ENCODE measurements at places on chromosomes 2 and 18. TPM values are rescaled to one million over a fixed set of nuclear protein-coding genes. Genes with fewer than 3 reads are reported as not detected.

The TBC1D8 gene
- total RNA-seq = 38.8 TPM

The HTRA2 gene
- total RNA-seq = 26.7 TPM

The PDCD1 gene
- not detected for total RNA-seq

The WDFY1 gene
- 25.9 TPM for total RNA-seq

The EVX2 gene
- not detected for total RNA-seq

The ORC4 gene
- 63.9 TPM for total RNA-seq

The VWC2L gene
- not detected for total RNA-seq

The TBR1 gene
- total RNA-seq = not detected

The SNED1 gene
- total RNA-seq = 31.9 TPM

The ATP6V1C2 gene
- 142 TPM for total RNA-seq

The PAIP2B gene
- 30.0 TPM for total RNA-seq

The C2orf66 gene
- not detected for total RNA-seq

The CHRNA1 gene
- total RNA-seq = not detected

The AQP12A gene
- not detected for total RNA-seq

The SULT1C4 gene
- total RNA-seq = 0.34 TPM

The NCKAP5 gene
- 4.9 TPM for total RNA-seq

The SULT1C2 gene
- total RNA-seq = not detected

The DSG1 gene
- 1,682 TPM for total RNA-seq

The CTAGE1 gene
- total RNA-seq = not detected

The UNC50 gene
- 38.4 TPM for total RNA-seq

The FAM124B gene
- total RNA-seq = 0.72 TPM

The HRH4 gene
- not detected for total RNA-seq

The DAPL1 gene
- total RNA-seq = 307 TPM

The MAPK4 gene
- 1.9 TPM for total RNA-seq

The ITGA4 gene
- total RNA-seq = 14.1 TPM

The GRB14 gene
- total RNA-seq = 7.9 TPM

The C2orf80 gene
- not detected for total RNA-seq

The VWA3B gene
- not detected for total RNA-seq

The EPB41L3 gene
- 12.5 TPM for total RNA-seq

The G6PC2 gene
- not detected for total RNA-seq

The COLEC11 gene
- not detected for total RNA-seq

The PDCL3 gene
- 20.8 TPM for total RNA-seq

The RNF149 gene
- total RNA-seq = 135 TPM

The DES gene
- 30.2 TPM for total RNA-seq

The FAM237A gene
- total RNA-seq = not detected

The GRHL1 gene
- 127 TPM for total RNA-seq

The SERPINB5 gene
- 158 TPM for total RNA-seq

The IL36RN gene
- total RNA-seq = 31.6 TPM

The CDH2 gene
- 1.7 TPM for total RNA-seq

The HDHD2 gene
- total RNA-seq = 18.6 TPM

The NEURL3 gene
- total RNA-seq = 1.4 TPM

The MCEE gene
- 28.3 TPM for total RNA-seq

The LHCGR gene
- total RNA-seq = not detected

The BCL11A gene
- 222 TPM for total RNA-seq

The SNTG2 gene
- 3.2 TPM for total RNA-seq

The MYO1B gene
- total RNA-seq = 31.8 TPM

The TCF23 gene
- total RNA-seq = not detected

The CXCR1 gene
- not detected for total RNA-seq

The MROH2A gene
- total RNA-seq = not detected

The C2orf81 gene
- 1.4 TPM for total RNA-seq

The RGPD6 gene
- total RNA-seq = 63.5 TPM

The AGAP1 gene
- 30.7 TPM for total RNA-seq

The HOXD13 gene
- total RNA-seq = 0.19 TPM

The GPAT2 gene
- 2.9 TPM for total RNA-seq

The RAB6C gene
- not detected for total RNA-seq

All from suprapubic skin (tissue), 4 donors.